ENCODE measurements at places on chromosomes 7 and 10.
A peak's percentile ranks its signal among the peaks of the same experiment; 100 is the strongest.

- no peak for DNase-seq
Measured at GRCh38 chr10:71765176-71765904, 8.0 kb downstream of the VSIR start.

DNA sequence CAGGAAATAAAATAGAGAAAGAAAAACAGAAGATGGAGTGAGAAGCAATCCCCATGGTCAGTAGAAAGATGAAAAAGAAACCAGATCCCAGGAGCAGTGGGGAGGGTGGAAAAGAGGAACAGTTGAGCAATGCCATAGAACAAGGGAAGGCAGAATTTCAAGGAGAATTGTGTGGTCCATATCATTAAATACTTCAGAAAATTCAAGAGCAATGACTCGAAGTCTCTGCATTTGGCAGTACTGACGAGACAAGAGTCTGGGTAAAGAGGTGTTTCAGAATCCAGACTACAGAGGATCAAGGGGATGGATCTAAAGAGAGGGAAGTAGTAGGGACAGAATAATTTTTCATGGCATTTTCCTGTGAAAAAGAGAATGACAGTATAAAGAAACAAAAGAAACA is 512.6 kb downstream of the PHTF2 start:
- no peak for DNase-seq

DNA sequence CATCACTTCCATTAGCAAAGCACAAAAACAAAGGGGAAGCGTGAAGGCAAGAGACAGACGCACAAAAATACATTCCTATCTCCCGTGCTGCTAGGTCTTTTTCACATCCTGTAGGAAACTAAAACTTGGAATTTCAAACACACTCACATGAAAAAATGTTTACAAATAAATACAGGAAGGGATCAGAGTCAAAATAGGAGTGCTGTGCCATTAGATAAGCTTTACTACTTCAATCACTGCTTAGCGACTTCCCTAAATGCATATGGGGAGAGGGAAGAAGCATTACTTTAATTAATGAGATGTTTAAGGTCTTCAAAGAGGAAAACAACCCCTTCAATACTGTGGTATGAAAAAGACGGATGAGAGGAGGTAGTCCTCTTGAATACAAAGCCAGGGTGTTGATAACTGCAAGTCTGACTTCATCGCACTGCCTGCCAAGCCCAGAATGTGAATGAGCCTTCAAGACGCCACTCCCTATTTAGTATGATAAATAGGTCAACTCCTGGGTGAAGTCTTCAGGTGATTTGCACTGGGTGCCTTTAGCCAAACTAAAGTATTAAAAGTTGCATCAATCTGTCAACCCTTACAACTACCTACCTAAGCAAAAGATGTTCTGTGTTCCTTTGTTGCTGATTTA is 13.9 kb downstream of the PARD3 start:
- no peak for DNase-seq

- no peak for DNase-seq
Measured at GRCh38 chr7:47367369-47367768, 214.5 kb downstream of the TNS3 start.

DNA sequence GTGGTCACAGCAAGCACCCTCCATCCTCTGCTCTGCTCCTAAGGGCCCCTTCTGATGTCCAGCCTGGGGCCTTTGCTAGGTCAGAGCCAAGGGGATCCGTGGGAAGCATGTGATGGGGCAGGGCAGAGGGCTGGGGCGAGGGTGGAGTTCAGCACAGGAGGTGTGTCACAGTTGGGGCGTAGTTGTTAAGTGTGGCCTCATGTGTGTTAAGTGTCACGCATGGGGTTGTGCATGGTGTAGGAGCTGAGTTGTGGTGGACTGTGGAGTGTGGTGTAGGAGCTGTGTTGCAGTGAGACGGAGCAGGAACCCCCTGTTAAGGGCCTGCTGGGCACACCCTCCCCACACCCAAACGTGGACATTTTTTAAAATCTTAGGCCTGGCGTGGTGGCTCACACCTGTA is 248.0 kb downstream of the USP6NL start:
- DNase-seq: no peak

- DNase-seq: no peak
Measured at GRCh38 chr7:25861164-25861496, 290.9 kb upstream of the NFE2L3 start.

- DNase-seq: peak; percentile 3
Measured at GRCh38 chr7:68601826-68602225, 996.4 kb upstream of the AUTS2 start.

DNA sequence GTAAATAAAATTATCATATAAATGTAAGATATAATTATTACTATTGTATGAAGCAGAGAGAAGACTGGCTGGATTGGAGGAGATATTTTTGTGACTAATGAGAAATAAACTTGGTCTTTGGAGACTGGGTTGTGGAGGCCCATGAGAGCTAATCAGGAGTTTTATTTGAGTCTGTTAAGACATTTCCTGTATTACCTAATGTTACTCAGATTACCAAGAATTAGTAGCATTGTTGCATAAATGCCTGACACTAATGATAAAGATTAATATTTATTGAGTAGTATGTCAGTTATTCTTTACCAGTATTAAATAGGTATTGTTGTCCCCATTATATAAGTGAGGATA is 7.1 kb downstream of the CCDC126 start:
- no peak for DNase-seq

DNA sequence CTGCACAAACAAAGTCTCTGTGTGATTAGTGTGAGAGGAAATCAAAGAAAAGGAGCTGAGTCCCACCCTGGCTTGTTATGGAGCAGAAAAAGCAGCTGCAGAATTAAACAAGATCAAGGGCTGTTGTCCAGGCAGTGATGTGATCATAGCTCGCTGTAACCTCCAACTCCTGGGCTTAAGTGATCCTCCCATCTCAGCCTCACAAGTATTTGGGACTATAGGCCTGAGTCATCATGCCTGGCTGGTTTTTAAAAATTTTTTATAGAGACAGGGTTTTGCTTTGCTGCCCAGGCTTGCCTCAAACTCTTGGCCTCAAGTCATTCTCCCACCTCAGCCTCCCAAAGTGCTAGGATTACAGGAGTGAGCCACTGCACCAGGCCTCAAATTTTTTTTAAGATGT is 88.9 kb downstream of the IPMK start:
- no peak for DNase-seq

- DNase-seq: no peak
Measured at GRCh38 chr7:116842371-116842770, 20.0 kb upstream of the CAPZA2 start.

DNA sequence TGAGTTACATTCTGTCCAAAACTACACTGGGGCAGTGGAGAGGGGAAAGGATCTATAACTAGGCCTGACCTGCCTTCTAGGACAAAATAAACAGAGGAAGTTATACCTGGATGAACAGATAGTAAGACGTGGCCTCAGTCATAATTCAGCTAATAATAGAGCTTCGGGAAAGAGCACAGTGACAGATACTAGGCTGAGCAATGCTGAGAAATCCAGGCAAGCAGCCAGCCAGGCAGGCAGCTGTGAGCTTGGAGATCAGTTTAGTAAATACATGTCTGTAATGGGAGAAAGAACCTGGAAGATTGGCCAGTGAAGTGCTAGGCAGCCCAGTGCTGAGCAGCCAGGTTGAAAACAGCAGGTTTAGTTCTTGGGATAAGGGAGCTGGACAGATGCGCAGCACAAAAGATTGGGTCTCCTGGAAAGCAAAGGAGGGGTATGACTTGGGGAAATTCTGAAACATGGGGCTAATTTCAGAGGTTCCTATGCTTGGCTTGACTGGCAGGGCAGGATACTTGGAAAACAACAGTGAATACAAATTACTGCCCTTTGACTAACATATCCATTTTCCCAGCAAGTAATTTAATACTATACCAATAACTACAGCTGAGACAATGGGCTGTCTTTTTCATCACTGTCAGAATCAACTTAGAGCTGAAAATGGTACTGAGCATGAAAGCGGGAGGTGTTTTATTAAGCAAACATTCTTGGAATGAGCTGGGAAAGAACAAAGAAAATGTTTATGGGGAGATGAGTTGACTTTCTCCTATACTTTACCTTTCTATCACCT is 140.8 kb downstream of the DGKB start:
- peak; percentile 30 for DNase-seq

- no peak for DNase-seq
Measured at GRCh38 chr7:139915864-139916716, 87.0 kb downstream of the TBXAS1 start.

DNA sequence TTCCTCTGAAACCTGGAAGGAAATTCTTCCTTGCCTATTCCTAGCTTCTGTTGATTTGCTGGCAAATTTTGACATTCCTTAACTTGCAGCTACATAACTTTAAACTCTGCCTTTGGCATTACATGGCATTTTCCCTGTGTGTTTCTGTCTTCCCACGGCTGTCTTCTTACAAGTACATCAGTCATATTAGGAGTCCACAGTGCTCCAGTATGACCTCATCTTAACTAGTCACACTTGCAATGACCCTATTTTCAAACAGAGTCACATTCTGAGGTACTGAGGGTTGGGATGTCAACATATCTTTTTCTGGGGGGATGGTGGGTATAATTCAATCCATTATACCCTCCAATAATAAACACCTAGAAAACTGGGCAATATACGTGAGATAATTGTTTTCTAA is 37.4 kb upstream of the EPHB6 start:
- DNase-seq: no peak

DNA sequence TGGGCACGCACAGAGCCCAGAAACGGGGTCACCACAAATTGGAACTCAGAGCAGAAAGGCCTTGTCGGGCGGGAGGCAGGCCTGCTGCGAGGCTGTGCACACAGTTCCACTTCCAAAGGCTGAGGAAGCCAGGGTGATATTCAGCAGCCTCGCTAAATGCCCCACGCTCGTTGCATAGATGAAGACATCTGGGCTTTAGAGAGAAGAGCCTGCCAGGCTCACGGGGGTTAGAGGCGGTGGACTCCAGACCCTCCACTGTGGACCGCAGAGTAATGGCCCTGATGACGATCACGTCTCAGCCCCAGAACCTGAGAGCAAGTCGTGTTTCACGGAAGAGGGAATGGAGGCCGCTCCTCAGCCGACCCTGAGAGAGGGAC is 104.2 kb downstream of the DNAJB6 start:
- DNase-seq: no peak

GRCh38 chr10:6320320-6321010 is 117.7 kb downstream of the PFKFB3 start:
- DNase-seq: no peak

DNA sequence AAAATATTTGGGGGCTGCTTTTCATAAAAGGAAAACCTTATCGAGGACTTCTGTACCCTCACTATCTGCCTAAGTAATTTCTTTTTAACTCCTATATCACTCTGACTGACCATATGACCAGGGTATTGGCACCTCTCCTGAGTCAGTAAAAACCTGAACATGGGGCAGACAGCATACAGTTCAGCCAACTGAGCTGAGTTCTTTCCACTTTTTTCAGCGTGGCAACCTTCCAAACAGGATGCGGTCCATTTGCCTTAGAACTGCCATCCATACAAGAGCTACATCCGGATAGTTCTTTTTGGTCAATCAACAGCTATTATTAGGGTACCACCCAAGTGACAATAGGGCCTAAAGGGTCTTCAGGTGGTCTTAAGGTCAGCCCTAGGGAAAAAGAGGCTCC is 122.6 kb downstream of the MARCHF5 start:
- DNase-seq: no peak

GRCh38 chr7:52669031-52669430 is 366.4 kb upstream of the POM121L12 start:
- DNase-seq: no peak

DNA sequence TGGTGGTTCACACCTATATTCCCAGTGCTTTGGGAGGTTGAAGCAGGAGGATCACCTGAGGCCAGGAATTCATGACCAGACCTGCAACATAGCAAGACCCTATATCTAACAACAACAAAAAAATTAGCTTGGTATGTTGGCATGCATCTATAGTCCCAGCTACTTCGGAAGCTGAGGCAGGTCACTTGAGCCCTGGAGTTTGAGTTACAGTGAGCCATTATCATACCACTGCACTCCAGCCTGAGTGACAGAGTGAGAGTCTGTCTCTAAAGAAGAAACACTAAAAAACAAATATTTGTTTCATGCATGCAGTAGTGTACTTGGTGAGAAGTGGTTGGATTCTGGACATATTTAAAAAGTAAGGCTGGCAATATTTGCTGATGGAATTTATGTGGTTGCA is 198.1 kb downstream of the BBS9 start:
- DNase-seq: no peak

DNA sequence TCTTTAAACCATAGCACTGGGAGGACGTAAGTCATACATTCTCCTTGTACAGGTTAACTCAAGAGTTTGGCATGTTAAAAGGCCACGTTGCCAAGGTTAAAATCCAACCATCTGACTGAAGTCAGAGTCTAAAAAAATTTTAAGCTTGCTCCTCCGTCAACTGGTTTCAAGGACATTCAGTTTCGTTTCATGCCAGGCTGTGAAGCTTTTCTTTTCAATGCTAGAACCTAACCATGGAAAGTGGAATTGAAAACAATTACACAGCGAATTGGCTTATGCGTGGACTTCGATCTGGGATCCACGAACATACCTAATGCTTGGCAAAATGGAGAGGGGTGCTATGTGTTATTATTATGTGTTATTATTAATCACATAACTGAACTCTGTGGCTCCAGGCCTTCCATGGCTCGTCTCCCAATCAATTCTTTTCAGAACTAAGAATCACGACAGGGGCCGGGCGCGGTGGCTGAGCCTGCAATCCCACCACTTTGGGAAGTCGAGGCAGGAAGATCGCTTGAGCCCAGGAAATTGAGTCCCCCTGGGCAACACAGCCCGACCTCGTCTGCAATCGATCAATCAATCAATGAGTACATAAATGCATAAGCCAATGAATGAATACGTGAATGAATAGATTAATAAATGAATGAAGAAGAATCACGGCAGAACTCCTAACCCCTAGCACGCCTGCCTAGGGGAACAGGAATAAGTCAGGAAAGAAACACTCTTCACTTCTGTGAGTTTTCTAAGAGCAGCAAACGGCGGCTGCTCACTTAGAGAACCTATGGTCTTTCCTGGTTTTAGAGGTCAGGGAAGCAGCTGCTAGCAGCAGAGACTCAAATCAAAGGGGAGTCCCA is 733 bp upstream of the ARL5B start:
- no peak for DNase-seq

GRCh38 chr7:149732611-149733010 is 40.8 kb downstream of the ZNF467 start:
- no peak for DNase-seq

GRCh38 chr7:22427104-22427503 is 70.2 kb upstream of the RAPGEF5 start:
- DNase-seq: no peak

DNA sequence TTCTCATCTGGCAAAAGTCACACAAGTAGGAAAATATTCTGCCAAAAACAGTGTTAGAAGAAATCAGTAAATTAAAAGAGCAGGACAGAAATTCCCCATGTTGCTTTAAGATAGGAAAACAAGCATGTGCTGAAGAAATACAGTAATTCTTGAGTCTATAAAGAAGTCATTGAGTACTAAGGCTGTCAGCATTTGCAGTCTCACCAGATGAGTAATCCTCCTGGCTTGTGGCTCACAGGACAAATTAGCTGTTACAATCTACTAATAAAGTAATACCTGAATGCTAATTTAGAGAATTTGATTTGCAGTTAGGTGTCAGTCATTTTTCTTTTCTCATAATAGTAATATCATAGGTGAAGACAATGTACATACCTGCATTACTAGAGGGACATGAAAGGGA is 1158.9 kb upstream of the CELF2 start:
- no peak for DNase-seq

GRCh38 chr10:49139846-49140195 is 6.0 kb upstream of the FAM170B start:
- no peak for DNase-seq

Measured in globus pallidus (tissue), 1 donor.